NCI-H1417 treated with DMSO at 0.1 percent for 48 hours (cell line): ENCODE measurements at places on chromosomes 2 and 18.

GRCh38 chr18:23468753-23469459, 15.8 kb downstream of the RIOK3 start:
- DNase-seq = no peak

DNA sequence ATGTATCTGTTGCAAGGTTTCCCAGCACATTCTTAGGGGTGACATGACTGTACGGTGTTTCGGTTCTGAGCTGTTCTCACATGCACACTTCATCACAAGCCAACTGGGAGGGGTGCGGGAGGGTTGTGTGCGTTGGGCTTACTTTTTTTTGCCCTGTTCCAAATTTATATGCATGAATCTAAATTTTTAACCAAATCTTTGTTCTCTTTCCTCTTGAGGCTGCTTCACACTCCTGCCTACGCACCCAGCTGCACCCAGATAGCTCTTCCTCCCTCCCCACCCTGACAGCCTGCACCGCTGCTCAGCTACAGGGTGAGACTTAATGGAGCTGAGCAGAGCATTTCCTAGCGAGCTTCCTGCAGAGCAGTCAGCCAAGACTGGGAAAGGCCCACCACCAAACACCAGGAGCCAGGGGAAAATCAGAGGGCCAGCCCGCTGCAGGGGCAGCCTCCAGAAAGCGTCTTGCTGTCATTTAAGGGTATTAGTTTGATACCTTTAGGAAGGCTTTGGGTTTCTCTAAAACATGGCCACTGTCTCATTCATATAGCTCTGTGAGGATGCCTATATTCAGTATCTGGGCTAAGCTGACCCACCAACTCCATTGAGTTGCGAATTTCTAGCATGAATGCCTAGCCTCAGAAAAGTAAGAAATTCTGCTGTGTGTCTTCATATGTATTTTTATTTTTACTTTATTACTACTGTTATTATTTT, 84.5 kb downstream of the POU3F3 start:
- DNase-seq = no peak

DNA sequence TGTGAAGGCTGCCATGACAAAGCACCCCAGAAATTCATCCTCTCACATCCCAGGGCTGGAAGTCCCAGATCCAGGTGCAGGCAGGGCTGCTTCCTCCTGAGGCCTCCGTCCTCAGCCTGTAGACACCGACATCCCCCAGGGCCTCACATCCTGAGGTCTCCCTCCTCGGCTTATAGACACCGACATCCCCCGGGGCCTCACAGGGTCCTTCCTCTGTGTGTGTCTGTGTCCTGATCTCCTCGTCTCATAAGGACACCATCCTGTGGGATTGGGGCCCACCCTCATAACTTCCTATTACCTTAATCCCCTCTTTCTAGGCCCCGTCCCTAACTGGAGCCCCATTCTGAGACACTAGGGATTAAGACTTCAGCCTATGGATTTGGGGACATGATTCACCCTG, 92.0 kb upstream of the SNTG2 start:
- DNase-seq = no peak

GRCh38 chr2:20219763-20220380, 5.1 kb downstream of the SDC1 start:
- DNase-seq = no peak

DNA sequence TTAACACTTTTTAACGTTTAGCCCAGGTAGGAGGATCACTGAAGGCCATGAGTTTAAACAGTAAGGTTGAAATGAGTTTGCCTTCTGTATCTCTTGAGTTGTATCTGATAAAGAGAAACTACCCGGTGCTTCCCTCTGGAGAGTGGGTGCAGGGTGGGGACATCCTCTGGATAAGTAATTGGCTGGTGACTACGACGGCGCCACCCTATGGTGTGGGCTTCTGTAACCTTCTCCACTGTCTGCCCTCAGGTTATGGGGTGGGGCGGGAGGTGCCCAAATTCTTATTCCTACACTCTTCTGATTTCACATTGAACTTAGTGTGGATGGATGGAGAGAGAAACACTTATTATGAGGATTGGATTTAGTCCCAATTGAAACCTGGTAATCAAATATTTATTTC, 68.8 kb downstream of the LDLRAD4 start:
- no peak for DNase-seq

DNA sequence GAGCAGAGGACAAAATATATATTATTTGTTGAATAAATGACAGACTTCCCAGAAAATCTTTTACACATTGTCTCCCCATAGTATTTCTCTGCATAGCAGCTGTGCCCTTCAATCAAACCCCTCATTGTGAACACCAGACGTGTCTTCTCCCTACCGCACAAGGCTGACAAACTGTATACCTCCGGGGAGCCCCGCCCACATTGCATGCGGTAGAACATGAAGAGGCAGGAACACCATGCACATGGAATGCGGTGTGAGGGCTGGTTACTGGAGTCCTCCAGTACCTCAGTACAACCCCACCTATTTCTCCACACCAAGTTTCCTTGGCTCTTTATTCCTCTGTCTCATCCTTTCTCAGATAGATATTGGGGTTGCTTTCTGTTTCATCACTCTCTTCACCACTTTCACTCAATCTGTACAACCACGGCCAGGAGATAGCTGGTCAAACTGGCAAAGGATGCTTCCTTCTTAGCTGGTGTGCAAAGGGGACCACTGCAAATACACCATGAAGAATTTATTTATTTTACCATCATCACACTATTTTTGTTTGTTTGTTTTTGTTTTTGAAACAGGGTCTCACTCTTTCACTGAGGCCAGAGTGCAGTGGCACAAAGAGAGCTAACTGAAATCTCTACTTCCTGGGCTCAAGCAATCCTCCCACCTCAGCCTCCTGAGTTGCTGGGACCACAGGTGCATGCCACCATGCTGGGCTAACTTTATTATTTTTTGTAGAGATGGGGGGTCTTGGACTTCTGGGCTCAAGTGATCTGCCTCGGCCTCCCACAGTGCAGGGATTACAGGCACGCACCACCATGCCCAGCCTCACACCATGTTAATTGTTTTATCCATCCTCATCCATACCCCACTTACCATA, 2.3 kb upstream of the NBAS start:
- no peak for DNase-seq

- DNase-seq = no peak
Observed at GRCh38 chr2:82599021-82599420, 1860.1 kb downstream of the SUCLG1 start.

DNA sequence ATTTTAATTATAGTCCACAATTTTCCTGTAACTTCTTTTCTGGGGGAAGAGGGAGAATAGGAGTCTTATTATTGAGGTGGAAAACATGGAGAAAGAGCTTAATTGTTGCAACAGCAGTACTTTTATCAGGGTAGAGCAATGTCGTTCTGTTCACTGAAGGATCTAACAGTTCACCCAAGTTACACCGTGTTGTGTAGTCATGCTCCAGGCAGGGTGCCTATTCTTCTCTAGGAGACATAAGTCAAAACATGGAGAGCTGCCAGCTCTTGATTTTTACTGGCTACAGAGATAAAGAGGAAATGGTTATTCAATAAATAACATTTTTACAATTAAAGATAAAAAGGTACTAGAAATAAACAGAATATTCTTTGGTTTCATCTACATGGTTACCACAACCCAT, 594.3 kb upstream of the NETO1 start:
- DNase-seq = no peak

GRCh38 chr2:119276864-119277263, 53.2 kb downstream of the STEAP3 start:
- DNase-seq = no peak

GRCh38 chr2:61055557-61055956, 10.1 kb upstream of the SANBR start:
- DNase-seq = no peak

GRCh38 chr2:136468799-136469369, 296.5 kb upstream of the THSD7B start:
- DNase-seq = no peak

- no peak for DNase-seq
Observed at GRCh38 chr2:19736191-19736831, 165.5 kb downstream of the TTC32 start.

DNA sequence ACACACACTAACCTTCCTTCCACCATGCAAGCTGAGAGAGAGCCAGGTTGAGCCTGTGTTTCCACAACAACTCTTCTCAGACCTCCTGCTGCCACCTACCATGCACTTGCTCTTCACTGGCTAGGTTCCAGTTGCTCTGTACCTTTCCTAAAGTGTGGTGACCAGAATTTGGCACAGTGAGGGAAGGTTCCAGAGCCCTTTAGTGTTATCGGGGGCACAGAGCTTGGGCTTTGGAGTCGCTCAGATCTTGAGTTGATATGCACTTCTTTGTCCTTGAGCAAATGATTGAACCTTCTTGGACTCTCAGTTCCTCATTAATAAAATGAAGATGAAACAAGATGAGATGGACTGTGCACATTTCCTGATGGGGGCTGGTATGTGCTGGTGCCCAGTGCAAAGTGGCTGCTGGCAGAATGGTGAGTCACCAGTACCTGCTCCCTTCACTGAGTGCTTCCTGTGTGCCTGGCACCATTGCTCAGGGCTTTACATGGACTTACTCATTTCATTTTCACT, 47.1 kb downstream of the NEDD4L start:
- DNase-seq = no peak

DNA sequence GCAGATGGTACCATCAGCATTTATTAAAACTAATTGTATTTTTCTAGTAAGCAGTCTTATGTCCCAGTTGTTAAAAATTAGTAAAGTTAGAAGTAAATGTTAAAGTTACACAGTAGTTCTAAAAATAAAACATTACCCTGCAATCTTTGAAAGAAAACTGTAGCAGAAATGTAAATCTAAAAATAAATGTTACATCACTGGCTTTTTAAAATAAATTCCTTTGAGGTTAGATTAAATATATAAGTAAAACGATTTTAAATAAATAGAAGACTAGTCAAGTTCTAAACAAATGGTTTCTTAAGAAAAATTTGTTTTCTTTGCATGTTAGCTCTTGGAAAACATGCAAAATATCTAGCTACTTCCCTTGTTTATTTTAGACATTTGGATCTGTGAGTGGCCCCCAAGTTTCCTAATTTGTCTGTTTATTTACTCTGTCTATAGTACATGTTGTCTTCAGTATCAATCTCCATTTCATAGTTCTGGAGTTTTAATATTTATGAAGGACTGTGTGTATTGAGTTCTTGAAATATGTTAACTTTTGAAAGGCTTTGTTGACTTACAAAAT, 58.2 kb downstream of the GLS start:
- DNase-seq = no peak

GRCh38 chr2:162233197-162233596, 10.0 kb downstream of the FAP start:
- DNase-seq = no peak

- DNase-seq = no peak
Observed at GRCh38 chr2:152694161-152694661, 23.1 kb downstream of the PRPF40A start.

GRCh38 chr2:111990856-111991255, 64.2 kb upstream of the TMEM87B start:
- DNase-seq = no peak

DNA sequence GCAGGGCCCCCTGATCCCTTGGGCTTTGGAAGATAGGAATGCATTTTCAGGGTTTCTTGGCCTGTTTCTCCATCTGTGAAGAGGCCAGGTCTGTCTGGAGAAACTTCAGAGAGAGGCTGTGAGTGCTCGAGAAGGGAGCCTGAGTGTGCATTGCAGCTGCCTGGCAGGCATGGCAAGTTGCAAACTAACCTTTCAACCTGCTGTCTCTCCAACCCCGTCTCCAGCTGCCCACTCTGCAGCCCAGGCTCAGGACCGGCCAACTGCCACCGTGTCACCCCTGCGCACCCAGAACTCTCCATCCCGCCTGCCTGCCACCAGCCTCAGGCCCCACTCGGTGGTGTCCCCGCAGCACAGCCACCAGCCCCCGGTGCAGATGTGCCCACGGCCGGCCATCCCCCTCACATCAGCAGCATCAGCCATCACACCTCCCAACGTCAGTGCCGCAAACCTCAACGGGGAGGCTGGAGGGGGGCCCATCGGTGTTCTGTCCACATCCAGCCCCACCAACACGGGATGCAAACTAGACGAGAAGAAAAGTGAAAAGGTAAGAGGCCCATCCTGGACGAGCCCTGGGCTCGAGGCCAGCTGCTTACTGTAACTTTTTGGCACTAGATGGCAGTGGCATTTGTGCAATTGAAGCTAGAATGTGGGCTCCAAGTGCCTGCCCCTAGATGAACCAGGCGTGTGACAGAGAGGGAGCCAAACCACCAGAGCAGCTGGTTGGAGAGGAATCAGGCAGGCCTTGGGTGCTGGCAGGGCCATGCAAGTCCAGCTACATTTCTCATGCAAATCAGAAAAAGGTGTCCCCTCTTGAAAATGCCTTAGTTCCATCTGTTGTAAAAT, 164.6 kb downstream of the SEPTIN10 start:
- DNase-seq = no peak

DNA sequence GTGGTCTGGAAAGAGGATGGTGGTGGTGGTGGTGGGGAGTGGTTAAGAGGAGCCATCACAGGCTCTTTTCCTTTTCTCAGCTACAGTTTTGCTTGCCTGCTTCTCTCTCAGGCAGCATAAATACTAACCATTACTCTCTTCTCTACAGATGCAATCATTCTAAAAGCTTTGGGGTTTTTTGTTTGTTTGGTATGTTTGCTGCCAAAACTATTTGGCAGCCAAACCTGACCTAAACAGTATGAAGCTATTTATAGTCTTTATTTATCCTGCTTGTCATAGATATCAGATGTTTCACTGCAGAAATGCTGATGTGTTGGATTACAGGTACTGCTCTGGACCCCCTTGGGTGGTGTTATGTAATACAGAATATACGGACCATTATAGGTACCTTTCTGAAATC, 15.3 kb downstream of the SIX3 start:
- DNase-seq = no peak

GRCh38 chr18:69843015-69843414, 104.7 kb downstream of the CD226 start:
- no peak for DNase-seq

GRCh38 chr2:26400723-26401122, 997 bp upstream of the DRC1 start:
- no peak for DNase-seq

- DNase-seq = no peak
Observed at GRCh38 chr2:215728504-215729065, 284.8 kb downstream of the MREG start.

GRCh38 chr18:49739275-49739674, 74.1 kb downstream of the ACAA2 start:
- DNase-seq = no peak

DNA sequence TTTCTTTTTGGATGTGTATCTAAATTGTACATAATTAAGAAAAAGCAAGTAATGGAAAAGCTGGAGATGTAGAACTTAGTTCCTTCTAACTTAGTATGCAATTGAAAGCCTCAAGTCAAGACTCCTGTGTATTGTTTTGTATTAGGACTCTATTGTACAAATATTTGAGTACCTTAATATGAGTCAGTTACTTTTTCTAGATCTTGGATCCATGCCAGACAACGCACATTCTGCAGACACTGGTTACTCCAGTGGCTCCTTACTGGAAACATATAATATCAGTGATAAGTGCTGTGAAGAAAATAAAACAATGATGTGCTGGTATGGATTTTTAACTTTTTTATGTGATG, 1.5 kb downstream of the SLC39A10 start:
- DNase-seq = no peak

- DNase-seq = no peak
Observed at GRCh38 chr2:49248506-49248905, 94.2 kb upstream of the FSHR start.

GRCh38 chr18:21930177-21930576, 189.6 kb downstream of the MIB1 start:
- DNase-seq = no peak

GRCh38 chr18:23250893-23251656, 115.8 kb downstream of the CABLES1 start:
- no peak for DNase-seq

- DNase-seq = no peak
Observed at GRCh38 chr2:2892378-2892777, 485.2 kb downstream of the EIPR1 start.
